ENCODE measurements at places on chromosomes 5 and 9.

DNA sequence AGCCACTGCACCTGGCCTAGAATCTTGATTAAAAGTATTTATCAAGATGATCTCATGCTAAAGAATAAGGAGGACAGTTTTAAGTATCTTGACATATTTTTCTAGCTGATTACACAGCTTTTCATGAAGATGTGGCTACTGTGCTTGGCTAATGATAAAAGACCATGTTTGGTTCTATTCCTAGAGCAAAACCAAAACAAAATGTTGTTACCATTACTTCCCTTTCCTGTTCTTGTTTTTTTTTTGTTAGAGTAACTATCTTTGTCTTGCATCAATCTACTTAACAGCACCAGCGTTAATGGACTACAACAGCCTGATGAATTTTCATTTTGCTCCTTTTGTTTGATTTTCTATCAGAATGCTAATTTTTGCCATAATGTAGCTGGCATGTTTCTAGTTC, 86.2 kb upstream of the DHFR start:
- DNase-seq, result no peak

DNA sequence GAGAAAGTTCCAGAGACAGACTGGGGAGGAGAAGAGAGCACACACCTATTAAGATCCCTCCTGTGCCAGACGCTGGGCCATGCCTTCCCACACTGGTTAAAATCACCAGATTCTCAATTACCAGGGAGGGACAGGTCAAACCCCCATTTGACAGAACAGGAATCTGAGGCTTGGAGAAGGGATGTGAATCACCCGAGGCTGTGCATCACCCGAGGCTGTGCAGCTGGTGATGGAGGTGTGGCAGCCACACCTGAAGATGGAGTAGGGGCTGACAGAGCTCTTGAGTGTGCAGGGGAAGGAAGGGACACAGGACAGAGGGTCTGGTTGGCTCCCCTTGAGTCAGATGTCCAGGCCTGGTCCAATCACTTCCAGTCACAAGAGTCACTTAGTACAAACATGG, 70.6 kb downstream of the LMX1B start:
- no peak for DNase-seq

DNA sequence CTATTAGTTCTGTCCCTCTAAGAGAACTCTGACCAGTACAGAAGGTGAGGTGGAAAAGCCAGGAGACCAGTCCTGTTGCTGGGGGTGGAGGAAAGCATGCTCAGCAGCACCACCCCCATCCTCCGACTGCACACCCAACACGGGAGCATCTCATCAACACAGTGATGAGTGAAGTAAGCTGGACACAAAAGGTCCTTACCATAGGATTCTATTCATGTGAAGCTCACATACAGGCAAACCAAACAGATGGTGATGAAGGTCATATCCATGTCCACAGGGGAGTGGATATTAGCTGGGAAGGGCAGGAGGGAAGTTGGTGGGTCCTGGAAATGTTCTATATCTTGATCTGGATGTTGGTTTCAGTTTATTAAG, 14.8 kb upstream of the MARCHF6 start:
- DNase-seq, result no peak

- peak; percentile 99 for DNase-seq
Observed at GRCh38 chr5:178642351-178642909, 15.6 kb upstream of the CLK4 start.

GRCh38 chr5:102583276-102584124, 84.7 kb upstream of the SLCO6A1 start:
- peak; percentile 20 for DNase-seq

DNA sequence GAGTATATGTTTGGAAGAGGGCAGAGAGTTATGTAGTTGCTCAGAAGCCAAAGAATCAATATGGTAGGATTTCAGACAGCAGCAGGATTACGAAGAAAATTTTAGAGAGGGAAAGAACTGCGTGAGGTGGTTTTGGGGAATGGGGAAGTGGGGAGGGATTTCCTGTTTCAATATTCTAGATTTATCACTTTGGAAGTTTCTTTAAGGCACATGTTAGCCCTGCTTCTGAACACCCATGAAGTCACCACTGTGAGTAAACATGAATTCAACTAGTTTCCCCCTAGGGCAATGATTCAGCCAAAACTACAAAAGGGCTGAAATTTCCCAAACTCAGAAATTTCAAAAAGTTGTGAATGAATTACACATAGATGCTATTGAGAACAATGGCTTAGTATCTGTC, 132.2 kb downstream of the EBF1 start:
- peak; percentile 84 for DNase-seq

GRCh38 chr5:149687486-149688168, 42.5 kb upstream of the PPARGC1B start:
- no peak for DNase-seq

DNA sequence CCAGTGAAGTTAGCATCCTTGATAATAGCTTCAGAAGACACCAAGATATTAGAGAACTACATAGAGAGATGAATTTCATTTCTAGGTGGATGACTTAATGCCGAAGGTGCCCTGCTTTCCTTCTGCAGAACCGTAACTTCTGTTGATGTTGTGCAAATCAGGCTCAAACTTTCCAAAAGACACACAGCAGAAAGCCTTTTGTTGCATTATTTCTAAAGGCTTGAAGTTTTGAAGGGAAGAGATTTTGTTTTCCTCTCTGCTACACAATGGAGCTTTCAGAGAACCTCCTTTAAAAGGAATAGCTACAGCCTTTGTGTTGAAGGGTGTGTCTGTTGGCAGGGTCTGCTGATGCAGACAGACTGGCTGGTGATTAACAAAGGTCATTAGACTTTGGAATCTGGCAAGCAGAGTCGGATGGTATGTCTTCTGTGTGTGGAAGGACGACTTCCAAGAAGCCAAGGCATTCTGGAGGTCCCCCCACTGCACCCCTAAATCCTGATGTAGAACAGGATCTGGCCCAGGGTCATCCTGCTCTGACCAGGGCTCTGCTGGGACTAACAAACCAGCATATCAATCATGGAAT, 57.8 kb downstream of the ZNF462 start:
- DNase-seq, result no peak

- DNase-seq, result no peak
Observed at GRCh38 chr5:178090856-178091255, 22.5 kb upstream of the N4BP3 start.

DNA sequence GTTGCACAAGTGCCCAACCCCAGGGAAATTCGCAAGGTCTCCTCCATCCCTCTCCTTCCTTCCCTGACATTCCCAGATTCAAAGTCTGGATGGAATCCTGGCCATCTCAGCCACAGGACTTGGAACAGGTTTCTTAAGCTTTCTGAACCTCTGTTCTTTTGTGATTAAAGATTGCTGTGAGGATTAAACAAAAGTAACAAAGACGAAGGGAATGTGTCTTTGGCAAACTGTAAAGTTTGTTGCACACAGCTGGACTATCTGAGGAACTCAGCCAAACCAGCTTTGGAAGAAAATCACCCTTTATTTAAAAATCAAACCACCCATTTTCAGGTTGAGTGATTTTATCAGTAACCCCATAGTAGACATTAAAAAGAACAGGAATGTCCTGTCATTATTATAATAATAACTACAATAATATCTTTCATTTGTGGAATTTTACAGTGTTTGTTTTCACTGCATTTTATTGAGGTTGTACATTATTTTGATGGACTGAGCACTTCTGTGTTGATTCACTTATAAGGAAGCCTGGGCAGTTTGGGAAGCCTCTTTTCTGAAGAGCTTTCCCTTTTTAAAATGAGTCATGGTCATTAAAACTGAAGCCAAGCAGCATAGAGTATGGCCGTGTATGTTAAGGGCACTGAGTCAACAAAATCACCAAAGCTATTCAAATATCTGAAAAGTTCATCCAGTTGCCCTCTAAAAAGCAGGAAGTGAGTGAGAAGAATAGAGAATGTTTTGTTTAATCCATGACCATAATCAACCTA, 310.2 kb downstream of the AGTPBP1 start:
- DNase-seq, result peak; percentile 65

GRCh38 chr5:98957307-98957706, 28.5 kb upstream of the CHD1 start:
- DNase-seq, result no peak

DNA sequence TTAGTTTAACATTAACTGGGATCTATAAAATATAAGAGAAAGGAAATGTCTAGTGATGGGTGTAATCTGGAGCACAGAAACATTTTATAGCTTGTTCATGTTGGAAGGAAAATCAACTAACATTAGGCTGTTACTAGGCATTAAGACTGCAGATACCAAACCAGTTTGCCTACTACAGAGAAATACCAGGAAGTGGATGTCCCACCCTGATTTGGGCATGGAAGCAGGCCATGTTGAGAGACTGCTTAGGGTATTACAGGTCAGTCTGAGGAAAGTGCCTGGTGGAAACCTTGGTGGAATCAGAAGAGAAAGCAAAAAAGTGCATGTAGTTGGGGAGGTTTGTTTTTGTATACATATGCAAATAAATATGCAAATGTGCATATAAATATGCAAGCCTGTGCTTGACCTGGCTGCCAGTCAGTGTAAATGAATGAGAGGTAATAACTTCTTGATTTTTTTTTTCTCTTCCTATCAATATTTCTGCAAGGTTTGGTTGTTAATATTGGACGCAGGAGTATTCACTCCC, 9.6 kb upstream of the CCDC112 start:
- DNase-seq, result no peak

DNA sequence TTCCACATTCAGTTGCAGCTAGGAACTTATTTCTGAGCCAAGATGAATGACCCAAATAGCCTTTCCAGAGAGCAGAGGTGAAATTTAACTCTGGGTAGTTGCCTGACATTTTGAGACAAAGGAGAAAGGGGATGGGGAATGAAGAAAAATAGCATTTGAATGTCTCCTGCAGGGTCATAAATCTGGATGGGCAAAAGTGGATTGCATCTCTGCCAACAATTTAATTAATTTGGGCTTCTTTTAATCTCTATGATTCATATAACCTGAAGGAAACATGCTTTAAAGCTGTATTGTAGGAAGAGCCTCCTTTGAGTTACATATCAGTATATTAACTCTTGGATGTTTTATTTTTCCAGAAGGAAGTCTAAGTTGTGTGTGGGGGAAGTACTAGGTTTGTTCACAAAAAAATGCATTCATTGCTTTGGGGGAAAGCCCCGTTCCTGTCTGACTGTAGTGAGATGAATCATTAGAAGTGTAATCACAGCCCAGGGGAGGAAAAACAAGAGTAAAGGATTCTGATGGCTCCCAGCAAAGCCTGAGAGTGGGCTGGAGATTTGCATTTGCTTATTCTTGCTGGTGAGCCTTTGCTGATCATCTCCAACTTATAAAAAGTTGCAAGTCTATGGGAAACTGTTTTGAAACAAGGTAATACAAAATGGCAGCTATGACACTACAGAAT, 133.0 kb upstream of the IQGAP2 start:
- peak; percentile 19 for DNase-seq

DNA sequence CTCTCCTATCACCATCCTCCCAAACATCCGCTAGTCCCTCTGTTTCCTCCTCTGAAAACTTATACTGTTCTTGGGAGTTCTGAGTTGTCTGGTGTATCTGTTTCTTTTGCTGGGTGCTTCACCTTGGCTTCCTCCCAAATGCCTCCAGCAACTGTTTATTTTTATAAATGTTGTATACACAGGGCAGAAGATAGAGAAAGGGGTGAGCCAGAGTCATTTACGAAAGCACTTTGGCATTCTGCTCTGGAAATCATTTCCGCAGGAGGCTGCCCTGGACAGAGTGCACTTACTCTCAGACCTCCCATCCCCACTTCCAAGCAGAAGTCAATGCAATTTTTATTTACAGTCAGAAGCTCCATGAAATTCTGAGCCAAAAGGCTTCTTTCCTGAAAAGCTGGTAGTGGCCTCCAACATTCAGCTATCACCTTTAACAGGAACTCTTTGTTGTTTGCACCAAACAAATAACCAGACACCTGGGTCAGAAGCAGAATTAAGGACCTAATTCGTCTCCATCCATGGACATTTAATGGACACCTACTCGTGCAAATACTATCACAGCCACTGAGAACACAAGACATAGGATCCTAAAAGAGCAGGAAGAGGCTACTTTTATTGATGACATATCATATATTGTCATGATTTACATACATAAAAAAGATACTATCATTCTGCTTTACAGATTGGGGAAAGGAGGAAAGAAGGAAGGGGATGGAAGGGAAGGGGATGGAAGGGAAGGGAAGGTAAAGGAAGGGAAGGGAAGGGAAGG, 229.5 kb upstream of the PAPPA start:
- peak; percentile 57 for DNase-seq

- no peak for DNase-seq
Observed at GRCh38 chr5:132549576-132549975, 6.3 kb upstream of the IL5 start.

- DNase-seq, result peak; percentile 23
Observed at GRCh38 chr5:166354332-166354731, 1937.1 kb upstream of the WWC1 start.

DNA sequence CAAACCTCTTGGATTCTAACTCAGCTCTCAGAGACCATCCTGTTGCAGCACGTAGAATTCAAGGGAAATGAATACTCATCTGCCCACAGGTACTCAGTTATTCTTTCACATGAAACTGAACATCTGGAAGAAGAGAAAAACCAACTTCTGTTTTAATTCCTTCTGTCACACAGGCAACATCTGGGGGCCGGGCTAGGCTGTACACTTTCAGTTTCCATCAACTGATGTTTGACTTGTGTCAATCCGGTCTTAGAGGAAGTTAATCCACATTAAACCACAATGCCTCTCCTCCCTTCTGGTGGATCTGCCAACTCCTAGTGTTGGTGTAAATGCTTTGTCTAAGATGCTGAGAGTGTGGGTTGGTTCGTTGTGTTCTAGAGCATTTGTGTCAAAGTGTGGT, 17.6 kb downstream of the DMRT3 start:
- DNase-seq, result no peak

GRCh38 chr9:126317513-126317912, 9.1 kb upstream of the MVB12B start:
- peak; percentile 23 for DNase-seq

GRCh38 chr5:145521066-145521465, 314.1 kb downstream of the PRELID2 start:
- no peak for DNase-seq

GRCh38 chr5:119393201-119393691, 37.4 kb downstream of the TNFAIP8 start:
- no peak for DNase-seq

- no peak for DNase-seq
Observed at GRCh38 chr9:103287361-103287760, 292.2 kb downstream of the CYLC2 start.

GRCh38 chr5:132083071-132083678, 9.6 kb downstream of the CSF2 start:
- no peak for DNase-seq

GRCh38 chr5:148585988-148586387, 68.3 kb downstream of the HTR4 start:
- DNase-seq, result no peak

GRCh38 chr5:133222979-133223378, 171.2 kb downstream of the HSPA4 start:
- no peak for DNase-seq

DNA sequence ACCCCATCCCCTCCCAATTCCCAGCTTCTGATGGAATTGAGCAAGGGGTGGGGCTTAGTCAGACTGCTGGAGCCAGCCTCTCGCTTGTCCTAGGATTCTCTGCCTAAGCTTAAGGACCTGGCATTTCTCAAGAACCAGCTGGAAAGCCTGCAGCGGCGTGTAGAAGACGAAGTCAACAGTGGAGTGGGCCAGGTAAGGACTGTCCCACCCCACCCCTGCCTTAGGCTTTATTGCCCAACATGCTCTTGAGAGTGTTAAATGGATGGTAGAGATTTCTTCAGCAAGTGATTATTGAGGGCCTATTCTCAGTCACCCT, 1.1 kb downstream of the SLC35A4 start:
- no peak for DNase-seq

Data from fibroblast of skin of back (primary cell).